ENCODE measurements at places on chromosomes 13 and 19. TPM values are rescaled to one million over a fixed set of nuclear protein-coding genes. Genes with fewer than 3 reads are reported as not detected.

The LENG8 gene
- 563 TPM for total RNA-seq

The NRTN gene
- not detected for total RNA-seq

The IL12RB1 gene
- 95.7 TPM for total RNA-seq

The C1QTNF9 gene
- not detected for total RNA-seq

The PRR20E gene
- not detected for total RNA-seq

The THSD8 gene
- 2.2 TPM for total RNA-seq

The NAA16 gene
- total RNA-seq = 49.4 TPM

The OSCAR gene
- 2.3 TPM for total RNA-seq

The LILRA5 gene
- total RNA-seq = 11.1 TPM

The PLPP2 gene
- total RNA-seq = 1.0 TPM

The FAM216B gene
- total RNA-seq = not detected

The RNF17 gene
- not detected for total RNA-seq

The RNF113B gene
- not detected for total RNA-seq

Data from natural killer cell (primary cell).